ENCODE measurements at places on chromosomes 13 and 19. TPM values are rescaled to one million over a fixed set of nuclear protein-coding genes. Genes with fewer than 3 reads are reported as not detected.

Gene SBK2
- polyA plus RNA-seq = 1.1 TPM

Gene MTRF1
- polyA plus RNA-seq = 18.4 TPM

Gene AP1M2
- polyA plus RNA-seq = 128 TPM

Gene PSG3
- not detected for polyA plus RNA-seq

Gene MISP3
- 2.7 TPM for polyA plus RNA-seq

Gene PRTN3
- polyA plus RNA-seq = 0.87 TPM

Gene SOX1
- polyA plus RNA-seq = not detected

Gene C1QTNF9B
- polyA plus RNA-seq = 0.27 TPM

Gene NLRP9
- not detected for polyA plus RNA-seq

Gene KIR2DL4
- not detected for polyA plus RNA-seq

Gene CLEC4M
- not detected for polyA plus RNA-seq

Gene KLF2
- 0.43 TPM for polyA plus RNA-seq

Gene POSTN
- 0.21 TPM for polyA plus RNA-seq

Gene IGFL2
- polyA plus RNA-seq = not detected
